ENCODE measurements at places on chromosomes 7 and 10.

DNA sequence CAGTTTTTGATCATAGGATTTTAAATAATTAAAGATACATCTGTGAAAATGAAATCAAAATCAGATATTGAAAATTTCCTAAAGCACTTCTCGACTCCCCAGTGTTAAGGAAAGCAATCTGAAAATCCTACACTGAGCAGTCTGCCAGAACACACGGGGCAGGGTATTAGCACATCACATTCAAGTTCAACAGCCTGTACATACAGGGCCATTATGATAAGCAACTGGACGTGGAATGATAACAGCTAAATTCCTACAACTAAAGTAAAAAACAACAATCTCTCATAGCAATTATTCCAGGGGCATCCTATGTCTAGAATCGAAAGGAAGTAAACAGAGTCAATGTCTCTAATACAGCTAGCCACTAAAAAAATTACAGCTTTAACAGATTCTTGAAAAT lies 31.7 kb downstream of the TRDMT1 start:
- DNase-seq = no peak

- no peak for DNase-seq
These were observed 338.0 kb upstream of the MKI67 start for GRCh38 chr10:128463991-128464760.

DNA sequence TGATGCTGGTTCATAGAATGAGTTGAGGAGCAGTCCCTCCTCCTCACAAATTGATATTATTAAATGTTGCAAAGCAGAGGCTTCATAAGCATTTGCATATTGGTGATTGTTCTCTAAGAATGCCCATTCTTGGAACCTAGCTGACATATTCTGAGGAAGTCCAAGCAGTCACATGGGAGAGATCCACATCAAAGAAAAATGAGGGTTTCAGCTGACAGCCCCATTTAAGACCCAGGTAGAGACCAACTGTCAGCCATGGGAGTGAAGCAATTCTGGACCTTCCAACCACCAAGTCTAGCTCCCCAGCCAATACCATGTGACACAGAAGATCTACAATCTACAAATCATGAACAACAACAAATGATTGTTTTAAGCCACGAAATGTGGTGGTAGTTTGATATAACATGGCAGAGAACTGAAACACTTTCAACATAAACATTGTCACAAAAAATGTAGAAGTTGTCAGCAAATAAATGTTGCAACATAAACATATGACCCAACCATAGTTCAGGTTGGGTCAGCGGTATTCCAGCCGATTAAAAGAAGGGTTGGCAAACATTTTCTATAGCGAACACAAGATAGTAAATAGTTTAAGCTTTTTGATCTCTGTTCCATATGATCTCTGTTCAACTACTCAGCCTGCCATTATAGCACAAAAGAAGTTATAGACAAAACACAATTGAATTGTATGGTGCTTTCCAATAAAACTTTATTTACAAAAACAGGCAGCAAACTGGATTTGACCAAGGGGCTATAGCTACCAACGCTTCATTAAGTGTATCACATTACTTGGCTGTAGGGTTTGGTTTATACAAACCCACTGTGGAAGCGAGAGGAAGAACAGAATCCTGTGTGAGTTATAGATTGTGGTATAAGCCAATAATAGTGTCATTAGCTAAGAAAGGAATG lies 41.4 kb upstream of the MPP7 start:
- DNase-seq = no peak

DNA sequence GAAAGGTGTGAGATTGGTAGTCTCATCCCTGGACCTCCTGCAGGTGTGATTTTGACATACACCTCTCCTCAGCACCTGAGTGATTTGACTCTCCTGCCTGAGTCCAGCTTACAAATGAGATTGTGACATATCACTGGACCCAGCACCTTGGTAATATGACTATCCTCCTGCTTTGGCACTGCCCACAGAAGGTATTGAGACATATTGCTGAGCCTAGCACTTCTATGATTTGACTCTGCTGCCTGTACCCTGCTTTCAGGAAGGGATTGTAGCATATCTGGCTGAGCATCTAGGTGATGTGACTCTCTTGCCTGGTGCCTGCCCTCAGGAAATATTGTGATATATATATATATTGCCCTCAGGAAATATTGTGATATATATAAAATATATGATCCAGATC lies 43.5 kb upstream of the ZNF680 start:
- no peak for DNase-seq

GRCh38 chr7:80603940-80604339 lies 34.5 kb upstream of the CD36 start:
- DNase-seq = no peak

GRCh38 chr7:74633451-74633921 lies 24.0 kb upstream of the GTF2I start:
- no peak for DNase-seq

DNA sequence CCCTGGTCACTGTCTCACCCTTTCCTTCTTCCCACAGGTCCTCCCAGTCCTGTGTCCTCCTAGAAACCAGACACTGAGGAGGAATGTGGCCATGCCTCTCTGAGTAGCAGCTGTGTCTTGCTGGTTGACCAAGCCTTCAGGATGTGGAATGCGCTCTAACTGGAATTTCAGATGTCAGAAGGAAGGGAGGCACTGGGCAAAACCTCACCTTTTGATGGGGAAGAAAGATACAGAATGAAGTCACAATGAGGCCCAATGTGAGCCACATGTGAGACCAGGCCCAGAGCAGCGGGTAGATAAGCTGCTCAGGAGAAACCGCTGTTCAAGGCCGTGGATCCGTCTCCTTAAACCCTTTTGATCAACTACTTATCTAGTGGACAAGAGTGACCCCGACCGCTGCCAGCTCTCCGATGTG lies 54.8 kb upstream of the ECHDC3 start:
- no peak for DNase-seq

DNA sequence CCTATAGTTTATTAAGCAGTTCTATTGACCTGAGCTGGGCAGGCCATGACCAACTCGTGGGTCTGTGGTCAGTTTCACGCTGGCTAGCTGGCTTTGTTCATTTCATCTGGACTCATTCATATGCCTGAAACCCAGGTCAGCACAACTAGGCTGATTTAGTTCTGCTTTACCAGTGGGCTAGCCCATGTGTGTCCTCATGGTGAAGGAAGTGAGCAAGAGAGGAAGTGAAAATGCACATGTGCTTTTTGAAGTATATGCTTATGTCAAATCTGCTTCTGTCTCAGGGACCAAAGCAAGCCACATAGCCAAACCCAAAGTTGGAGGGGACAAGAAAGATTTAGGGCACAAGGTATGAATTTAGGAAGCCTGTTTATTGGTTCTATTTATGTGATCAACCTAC lies 154.5 kb downstream of the RNF133 start:
- DNase-seq = no peak

DNA sequence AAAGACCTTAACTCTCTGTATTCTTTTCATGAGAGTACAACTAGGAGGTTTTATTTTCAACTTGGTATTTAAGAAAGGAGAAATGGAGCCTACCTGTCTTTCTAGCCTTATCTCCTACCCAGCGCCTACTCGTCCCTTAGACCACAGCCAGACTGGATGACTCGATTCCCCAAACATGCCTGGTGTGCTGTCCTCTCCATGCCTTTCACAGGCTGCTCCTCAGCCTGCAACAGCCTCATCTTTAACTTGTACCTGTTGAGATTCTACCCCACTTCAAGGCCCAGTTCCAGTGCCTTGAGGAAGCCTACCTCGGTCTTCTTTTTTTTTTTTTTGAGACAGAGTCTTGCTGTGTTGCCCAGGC lies 29.4 kb downstream of the CPA1 start:
- DNase-seq = no peak

GRCh38 chr10:73998929-73999691 lies 1.2 kb downstream of the VCL start:
- DNase-seq = no peak

DNA sequence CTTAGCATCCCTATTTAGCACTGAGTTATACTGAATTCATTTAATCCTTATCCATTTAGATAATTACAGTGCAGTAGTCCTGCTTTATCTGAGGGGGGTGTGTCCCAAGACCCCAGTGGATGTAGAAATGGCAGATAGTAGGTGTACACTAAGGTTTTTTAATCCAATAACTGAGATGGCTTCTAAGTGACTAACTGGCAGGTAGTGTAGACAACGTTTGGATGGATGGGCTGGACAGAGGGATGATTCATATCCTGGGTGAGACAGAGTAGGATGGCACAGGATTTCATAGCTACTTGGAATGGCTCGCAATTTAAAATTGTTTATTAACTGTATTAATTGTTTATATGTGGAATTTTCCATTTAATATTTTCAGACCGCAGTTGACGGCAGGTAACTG lies 295.6 kb downstream of the CCDC3 start:
- no peak for DNase-seq

GRCh38 chr10:97116462-97117162 lies 69.1 kb downstream of the SLIT1 start:
- DNase-seq = no peak

DNA sequence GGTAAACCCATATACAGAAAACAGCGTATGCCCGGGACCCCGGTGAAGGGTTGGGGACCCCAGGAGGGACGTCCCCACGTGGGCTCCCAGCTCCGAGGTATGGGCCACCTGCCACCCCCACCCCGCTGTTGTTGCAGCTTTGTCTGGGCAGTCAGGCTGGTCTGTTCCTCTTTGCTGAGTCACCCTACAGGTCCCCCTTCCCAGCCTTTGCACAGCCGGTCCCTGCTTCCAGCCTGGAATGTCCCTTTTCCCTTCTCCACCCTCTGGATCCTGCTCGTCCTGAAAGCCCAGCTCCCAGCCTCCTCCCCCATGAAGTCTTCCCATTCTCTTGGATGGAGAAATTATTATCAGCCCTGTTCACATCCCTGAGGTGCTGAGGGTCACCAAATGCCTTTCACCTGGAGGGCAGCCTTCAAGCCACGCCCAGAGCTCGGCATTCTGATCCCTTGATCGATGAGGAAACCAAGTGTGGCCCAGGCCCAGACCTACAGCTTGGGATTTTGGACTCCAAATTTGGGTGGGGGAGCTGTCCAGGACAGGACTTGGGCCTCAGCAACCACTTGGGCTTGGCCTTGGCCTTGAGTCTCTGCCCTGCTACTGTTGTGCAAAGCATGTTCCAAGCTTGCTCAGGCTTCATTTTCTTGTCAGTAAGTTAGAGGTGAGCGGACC lies 2.6 kb downstream of the CLDN4 start:
- no peak for DNase-seq

DNA sequence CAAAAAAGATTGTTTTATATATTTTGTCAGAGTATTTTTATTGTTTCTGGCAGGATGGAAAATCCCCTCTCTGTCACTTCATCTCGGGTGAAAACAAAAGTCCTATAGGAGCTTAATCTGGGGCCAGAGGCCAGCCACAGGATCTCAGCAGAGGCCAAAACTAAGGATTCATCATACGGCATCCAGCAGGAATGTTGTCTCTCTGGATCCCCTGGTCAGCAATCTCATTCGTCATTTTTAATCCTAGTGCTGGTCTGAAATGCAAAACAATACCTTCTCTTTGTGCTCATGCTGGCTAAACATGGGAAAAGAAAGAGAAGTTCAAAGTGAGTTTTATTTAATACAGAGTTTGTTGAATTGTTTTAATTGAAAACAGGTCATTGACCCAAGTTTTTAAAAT lies 482.5 kb upstream of the AUTS2 start:
- no peak for DNase-seq

- no peak for DNase-seq
These were observed 59.0 kb upstream of the SORCS3 start for GRCh38 chr10:104581884-104582601.

GRCh38 chr10:114709984-114710383 lies 51.9 kb upstream of the ABLIM1 start:
- DNase-seq = no peak

- no peak for DNase-seq
These were observed 350.6 kb downstream of the TFEC start for GRCh38 chr7:115679976-115680375.

DNA sequence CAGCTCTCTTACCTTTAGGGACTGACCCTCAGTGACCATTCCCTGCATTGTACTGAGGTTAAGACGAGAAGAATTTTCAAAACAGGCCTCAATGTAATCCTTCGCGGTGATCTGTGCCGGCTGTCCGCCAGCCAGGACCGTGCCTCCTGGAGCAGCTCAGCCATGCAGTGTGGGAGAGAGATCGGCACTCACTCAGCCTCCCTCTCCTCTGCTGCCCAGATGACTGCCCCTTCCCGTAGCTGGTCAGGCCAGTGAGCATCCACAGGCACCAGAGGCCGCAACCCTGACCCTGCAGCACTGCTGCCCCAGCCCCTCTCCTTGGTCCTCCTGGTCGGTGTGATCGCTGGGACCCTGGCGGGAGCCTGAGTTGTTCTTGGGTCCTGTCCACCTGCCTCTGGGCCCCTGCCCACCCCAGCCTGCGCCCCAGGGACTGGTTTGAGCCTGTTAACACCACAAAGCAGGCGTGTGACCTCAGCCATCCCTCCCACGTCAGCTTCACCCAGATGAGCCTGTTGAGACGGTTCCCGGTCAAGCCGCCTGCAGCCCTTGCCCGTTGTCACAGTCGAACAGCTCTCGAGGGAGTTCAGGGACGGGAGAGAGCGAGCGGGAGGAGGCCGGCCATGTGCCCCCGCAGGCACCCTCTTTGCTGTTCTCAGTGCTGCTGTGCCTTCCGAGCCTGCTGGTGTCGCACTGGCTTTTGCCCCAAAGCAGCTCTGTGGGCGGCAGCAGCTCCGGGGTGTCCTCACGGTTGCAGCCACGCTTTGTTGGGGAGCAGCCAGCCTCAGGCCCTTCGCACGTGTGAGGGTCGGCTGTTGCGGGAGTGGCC lies 37.2 kb downstream of the NKX6-2 start:
- no peak for DNase-seq

DNA sequence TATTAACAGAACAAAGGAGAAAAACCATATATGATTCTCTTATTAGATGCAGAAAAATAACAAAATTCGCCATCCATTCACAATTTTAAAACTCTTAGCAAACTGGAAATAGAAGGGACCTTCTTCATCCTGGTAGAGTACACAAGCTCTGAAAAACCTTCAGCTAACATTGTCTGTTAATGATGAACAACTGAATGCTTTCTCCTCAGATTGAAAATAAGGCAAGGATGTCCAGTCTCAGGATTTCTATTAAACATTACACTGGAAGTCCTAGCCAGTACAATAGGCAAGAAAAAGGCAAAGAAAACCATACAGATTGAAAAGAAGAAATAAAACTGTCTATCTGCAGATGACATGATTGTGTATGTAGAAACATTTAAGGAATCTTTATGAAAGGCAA lies 16.0 kb upstream of the CCNY start:
- DNase-seq = no peak

DNA sequence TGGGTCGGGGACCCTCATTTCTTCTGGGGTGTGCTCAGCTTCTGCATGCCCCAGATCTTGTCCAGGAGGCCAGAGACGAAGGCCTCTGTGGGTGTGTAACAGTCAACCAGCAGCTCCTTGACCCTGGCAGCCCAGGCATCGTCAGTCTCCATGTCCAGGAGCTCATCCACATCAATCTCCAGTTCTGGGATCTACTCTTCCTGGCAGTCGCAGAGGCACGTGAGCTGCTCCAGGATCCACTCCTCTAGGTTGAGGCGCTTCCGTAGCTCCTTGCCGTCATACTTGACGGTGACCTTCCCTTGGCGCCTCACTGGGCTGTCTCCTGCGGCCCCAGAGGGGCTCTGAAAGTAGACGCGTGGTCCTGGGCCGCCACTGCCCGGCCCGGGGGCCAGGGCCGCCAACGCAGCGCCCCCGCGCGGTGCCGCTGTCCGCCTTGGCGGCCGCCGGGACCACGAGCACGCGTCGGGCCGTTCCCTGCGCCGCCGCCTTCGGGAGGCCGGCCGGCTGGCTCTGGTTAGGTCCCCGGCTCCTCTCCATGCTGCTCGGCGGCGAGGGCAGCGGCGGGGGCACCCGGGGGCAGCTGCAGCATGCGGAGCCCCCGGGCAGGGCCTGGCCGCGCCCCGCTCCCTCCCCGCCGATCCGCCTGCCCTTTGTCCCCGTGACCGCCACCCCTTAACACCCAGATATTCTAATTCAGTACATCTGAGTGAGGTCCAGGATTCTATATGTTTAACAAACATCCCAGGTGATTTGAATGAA lies 170.5 kb downstream of the SEPTIN7 start:
- no peak for DNase-seq

Data from AG09319 (cell line).